ENCODE measurements at places on chromosomes 11 and 22.
A peak's percentile ranks its signal among the peaks of the same experiment; 100 is the strongest.

- peak; percentile 20 for DNase-seq
Observed at GRCh38 chr11:106156290-106156937, 79.0 kb downstream of the AASDHPPT start.

DNA sequence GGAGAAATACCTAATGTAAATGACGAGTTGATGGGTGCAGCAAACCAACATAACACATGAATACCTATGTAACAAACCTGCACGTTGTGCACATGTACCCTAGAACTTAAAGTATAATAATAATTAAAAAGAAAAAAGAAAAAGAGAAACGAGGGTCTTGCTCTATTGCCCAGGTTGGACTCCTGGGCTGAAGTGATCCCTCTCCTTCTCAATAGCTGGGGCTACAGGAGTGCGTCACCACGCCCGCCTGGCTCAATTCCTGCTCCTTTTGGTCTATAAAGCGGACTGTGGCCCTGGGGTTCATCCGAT is 521 bp upstream of the PTS start:
- DNase-seq = peak; percentile 75

DNA sequence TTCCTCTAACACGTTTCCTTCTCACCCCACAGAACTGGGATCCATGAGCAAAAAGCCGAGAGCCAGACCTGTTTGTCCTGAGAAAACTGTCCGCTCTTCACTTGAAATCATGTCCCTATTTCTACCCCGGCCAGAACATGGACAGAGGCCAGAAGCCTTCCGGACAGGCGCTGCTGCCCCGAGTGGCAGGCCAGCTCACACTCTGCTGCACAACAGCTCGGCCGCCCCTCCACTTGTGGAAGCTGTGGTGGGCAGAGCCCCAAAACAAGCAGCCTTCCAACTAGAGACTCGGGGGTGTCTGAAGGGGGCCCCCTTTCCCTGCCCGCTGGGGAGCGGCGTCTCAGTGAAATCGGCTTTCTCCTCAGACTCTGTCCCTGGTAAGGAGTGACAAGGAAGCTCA is 24.0 kb downstream of the CD5 start:
- DNase-seq = peak; percentile 81

- no peak for DNase-seq
Observed at GRCh38 chr11:102780491-102780918, at the start of gene MMP10. Gene MMP10, minus strand, starts transcription at chr11:102780628. Its CDS starts 37 bp downstream, at chr11:102780591.

GRCh38 chr11:68354148-68354872 is 41.9 kb downstream of the LRP5 start:
- peak; percentile 84 for DNase-seq

DNA sequence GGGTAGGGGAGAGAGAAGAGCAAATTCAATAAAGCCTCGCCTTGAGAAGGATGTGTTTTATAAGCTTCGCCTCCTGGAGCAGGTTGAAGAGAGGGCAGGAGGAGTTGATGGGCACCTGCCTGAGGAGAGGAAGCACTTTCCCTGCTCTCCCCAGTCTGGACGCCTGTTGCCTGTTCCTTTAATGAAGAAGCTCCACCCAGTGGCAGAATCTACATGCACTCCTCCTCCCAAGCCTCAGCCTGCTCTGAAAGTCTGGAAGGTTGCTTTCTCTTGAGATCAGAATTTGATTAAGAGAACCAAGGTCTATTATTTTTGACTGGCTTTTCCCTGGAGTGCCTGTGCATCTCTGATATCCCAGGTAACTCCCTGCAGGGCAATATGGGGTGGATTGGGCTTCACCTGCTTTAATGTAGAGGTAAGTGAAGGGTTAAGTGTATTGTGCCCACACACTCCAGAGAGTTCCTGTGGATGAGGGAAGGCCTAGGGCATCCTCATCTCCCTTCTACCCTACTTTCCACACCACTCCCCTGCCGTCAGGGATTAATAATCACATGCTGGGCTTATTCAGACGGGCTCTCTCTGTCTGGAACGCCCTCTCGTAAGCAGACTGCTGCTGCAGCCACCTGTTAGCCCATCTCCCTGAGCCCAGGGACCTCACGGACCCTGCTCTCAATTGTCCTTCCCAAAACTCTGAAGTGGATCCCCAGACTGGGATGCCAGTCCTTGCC is 22.3 kb downstream of the NTM start:
- DNase-seq = no peak

- DNase-seq = no peak
Observed at GRCh38 chr22:28249402-28249801, 330.3 kb upstream of the PITPNB start.

GRCh38 chr11:129489249-129489648 is 113.6 kb downstream of the BARX2 start:
- no peak for DNase-seq

DNA sequence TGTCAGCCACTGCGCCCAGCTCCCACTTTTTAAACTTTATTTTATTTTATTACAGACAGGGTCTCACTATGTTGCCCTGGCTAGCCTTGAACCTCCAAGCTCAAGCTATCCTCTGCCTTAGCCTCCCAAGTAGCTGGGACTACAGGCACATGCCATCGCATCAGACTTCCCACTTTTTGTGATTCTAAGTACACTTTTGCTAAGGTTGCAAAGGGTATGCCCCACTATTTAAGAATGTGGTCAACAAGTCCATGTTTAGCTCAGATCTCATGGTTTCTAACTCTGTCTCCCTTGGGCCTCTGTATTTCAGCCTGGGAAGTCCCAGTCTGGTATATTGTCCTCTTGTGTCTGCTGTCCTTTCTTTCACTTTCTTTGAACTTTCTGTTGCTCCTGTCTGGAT is 35.3 kb downstream of the EXPH5 start:
- DNase-seq = no peak

- no peak for DNase-seq
Observed at GRCh38 chr22:39967996-39968972, 8.1 kb downstream of the TMA7B start.
